ENCODE measurements at places on chromosomes 1 and 21. TPM values are rescaled to one million over a fixed set of nuclear protein-coding genes. Genes with fewer than 3 reads are reported as not detected.

LMOD1 gene
- total RNA-seq: 19.0 TPM

IFI44L gene
- 0.61 TPM for total RNA-seq

DNA sequence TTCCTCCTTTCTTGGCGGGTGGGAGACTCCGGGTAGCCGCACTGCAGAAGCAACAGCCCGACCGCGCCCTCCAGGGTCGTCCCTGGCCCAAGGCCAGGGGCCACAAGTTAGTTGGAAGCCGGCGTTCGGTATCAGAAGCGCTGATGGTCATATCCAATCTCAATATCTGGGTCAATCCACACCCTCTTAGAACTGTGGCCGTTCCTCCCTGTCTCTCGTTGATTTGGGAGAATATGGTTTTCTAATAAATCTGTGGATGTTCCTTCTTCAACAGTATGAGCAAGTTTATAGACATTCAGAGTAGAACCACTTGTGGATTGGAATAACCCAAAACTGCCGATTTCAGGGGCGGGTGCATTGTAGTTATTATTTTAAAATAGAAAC is 2.5 kb downstream of the OLIG2 start:
- DNase-seq: no peak
- no peak overlapping the region for H3K4me3 ChIP-seq
- H3K27ac ChIP-seq: no peak overlapping the region
- H3K4me1 ChIP-seq: no peaks in the 10 kb centered on the region
- no peaks in the 10 kb centered on the region for H3K36me3 ChIP-seq

DNA sequence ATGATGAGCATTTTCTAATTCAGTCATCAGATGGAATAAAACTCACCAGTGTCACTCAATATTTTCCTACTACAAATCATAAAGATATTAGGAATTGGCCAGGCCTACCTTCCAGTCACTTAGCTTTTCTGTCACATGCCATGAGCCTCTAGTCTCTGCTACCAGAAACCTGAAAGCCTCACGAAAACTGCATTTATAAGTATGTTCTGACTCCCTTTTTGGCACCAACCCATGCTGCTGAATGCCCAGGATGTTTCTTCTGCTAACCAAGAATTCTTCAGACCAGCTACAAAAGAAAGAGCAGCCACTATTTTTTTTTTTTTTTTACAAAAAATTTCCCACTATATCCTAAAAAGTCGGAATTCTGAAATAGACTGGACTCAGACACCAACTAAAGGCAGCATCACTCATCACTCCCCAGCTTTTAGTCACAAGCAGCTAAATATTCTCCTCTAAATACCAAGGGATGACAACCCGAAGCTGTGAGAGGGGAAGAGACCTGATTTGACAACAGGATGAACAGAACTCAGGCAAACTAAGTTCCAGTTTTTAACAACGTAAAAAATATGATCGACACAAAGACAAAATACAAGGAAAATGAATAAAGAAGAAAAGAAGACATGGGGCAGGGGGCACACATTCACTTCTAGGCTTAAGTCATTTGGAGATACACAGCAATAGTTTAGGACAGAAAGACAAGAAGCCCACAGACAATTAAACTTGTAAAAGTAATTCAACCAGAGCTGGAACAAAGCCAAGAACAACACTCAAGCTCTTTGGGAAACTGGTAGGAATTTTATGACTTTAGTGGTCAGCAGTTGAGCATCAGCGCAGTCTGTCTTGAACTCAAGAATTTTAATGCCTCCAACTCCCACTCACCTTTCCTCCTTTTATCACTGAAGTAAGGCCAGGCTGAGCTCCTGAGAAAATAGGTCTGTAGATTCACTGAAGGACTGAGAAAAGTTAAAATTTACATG is 1.7 kb downstream of the DCAF8 start:
- H3K36me3 ChIP-seq: peaks cover 7% of the 10 kb centered on the region
- H3K27ac ChIP-seq: peak overlapping the region; percentile 99
- peak overlapping the region; percentile 99 for H3K4me3 ChIP-seq
- peaks cover 4% of the 10 kb centered on the region for H3K27me3 ChIP-seq
- H3K4me1 ChIP-seq: peaks cover 55% of the 10 kb centered on the region

DNA sequence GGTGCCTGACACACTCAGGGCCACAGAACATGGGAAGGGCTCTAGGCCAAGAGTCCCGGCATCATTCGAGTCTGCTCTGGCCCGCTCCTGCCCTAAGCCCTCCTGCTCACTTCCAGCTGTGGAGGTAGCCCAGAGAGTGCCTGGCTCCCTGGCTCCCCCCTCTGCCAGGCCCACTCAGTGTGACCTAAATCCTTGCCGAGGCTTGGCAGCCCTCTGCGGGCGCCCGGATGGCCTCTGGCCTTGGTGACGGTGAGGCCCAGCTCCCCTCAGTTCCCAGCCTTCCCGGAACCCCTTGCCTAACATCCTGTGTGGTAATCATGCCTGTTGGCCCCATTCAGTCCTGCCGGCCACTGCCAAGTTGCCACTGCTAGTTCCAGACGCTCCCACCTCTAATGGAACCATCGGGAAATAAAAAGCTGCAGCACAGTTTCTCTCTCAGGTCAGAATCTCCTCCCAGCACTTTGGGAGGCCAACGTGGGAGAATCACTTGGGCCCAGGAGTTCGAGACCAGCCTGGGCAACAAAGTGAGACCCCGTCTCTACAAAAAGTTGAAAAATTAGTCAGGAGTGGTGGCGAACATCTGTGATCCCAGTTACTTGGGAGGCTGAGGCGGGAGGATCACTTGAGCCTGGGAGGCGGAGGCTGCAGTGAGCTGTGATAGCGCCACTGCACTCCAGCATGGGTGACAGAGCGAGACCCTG is 1.2 kb upstream of the H6PD start:
- H3K4me1 ChIP-seq: peaks cover 45% of the 10 kb centered on the region
- 0 out of 2 replicates have a peak, but pooled peaks cover 4% of the 10 kb centered on the region for H3K36me3 ChIP-seq
- peak overlapping the region; percentile 52 for H3K4me3 ChIP-seq
- peaks cover 2% of the 10 kb centered on the region for H3K27me3 ChIP-seq
- no peak for DNase-seq

NPHS2 gene
- total RNA-seq: not detected

MAP3K21 gene
- not detected for total RNA-seq

PEAR1 gene
- total RNA-seq: 3.4 TPM

DNA sequence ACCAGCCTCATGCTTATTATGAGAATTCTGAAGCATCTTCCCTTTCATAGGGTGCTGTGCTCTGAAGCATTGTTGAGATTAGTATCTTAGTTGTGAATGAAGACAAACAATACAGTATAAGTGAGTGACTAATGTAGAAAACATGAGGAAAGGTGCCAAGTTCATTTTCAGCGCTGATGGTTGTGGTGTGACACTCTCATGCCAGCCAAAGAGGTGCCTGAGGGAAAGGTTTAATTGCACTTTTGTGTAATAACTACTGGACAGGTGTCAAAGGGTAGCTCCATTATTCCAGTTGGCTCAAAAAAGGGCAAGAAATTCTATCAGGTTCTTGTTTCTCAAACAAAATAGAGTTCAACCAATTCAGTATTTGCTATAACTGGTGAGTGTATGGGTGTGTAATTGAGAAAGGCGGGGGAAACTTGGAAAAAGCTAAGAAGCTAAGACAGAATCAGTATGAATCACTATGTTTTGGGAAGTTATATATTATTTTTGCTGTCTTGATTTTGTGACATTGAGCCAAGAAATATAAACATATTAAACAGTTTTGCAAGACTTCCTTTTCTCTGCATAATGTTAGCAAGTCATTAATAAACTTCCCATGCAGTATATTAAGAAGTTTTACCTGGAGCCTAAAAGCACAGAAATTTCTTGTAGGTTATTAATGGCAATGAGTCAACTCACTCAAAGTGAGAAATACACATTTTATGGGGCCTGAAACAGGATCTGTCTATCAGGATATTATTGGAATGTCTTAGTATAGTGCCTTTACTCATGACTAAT is 31.8 kb downstream of the KCNK2 start:
- peaks cover 32% of the 10 kb centered on the region for H3K36me3 ChIP-seq
- DNase-seq: peak; percentile 70
- H3K4me3 ChIP-seq: peak overlapping the region; percentile 73
- H3K27ac ChIP-seq: peak overlapping the region; percentile 81
- H3K27me3 ChIP-seq: peaks cover 2% of the 10 kb centered on the region

GRCh38 chr1:7583291-7584096 is 187.6 kb upstream of the VAMP3 start:
- H3K36me3 ChIP-seq: no peaks in the 10 kb centered on the region
- H3K27me3 ChIP-seq: peaks cover 46% of the 10 kb centered on the region
- no peak for DNase-seq
- no peak overlapping the region for H3K27ac ChIP-seq

C8A gene
- not detected for total RNA-seq

GRCh38 chr21:15095326-15095725 is 30.5 kb upstream of the NRIP1 start:
- H3K4me1 ChIP-seq: no peaks in the 10 kb centered on the region
- no peak overlapping the region for H3K4me3 ChIP-seq
- no peaks in the 10 kb centered on the region for H3K36me3 ChIP-seq
- H3K27me3 ChIP-seq: no peaks in the 10 kb centered on the region
- H3K27ac ChIP-seq: no peak overlapping the region
- no peak for DNase-seq

ELAVL4 gene
- not detected for total RNA-seq

DNA sequence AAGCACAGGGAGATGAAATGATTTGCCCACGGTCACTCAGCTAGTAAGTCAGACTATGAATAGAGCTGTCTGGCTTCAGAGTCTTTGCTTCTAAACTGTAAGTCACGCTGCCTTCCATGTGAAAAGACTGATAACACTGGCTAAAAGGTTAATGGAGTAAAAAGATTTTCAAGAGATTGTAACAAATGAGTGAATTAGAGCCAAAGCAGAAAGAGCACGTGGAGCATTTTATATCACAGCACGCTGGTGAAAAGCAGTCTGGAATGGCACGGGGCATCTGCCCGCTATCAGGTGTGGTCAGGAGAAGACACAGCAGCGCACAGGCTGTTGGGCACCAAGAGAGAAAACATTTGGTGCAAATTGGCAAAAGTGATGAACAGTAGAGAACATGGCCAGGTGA is 144.8 kb upstream of the GALNT2 start:
- no peaks in the 10 kb centered on the region for H3K36me3 ChIP-seq
- no peak overlapping the region for H3K27ac ChIP-seq
- H3K27me3 ChIP-seq: peaks cover 3% of the 10 kb centered on the region
- DNase-seq: no peak
- H3K4me1 ChIP-seq: no peaks in the 10 kb centered on the region

DNA sequence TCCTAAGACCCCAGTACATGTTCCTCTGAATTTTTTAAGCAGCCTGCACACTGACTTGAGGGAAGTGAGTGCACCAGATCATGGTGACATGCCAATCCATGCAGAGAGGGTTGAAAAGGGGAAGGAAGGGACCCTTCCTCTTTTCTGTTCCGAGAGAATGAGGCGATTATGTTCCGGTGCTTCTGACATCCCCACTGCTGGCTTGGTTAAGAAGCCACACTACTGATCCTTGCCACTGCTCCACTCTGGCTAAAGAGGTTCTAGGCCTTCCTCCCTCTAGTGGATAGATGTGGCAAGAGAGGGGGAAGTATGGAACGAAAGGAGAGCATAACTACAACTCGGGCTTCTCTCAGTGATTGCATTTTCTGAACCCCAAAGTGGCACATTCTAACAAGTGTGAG is 1.8 kb upstream of the CYB5R1 start:
- H3K27me3 ChIP-seq: peaks cover 18% of the 10 kb centered on the region
- H3K27ac ChIP-seq: no peak overlapping the region
- peak; percentile 73 for DNase-seq
- no peak overlapping the region for H3K4me3 ChIP-seq

GRCh38 chr1:48196237-48196636 is 26.3 kb upstream of the SLC5A9 start:
- DNase-seq: no peak
- no peaks in the 10 kb centered on the region for H3K36me3 ChIP-seq
- H3K27me3 ChIP-seq: peaks cover 10% of the 10 kb centered on the region

DNA sequence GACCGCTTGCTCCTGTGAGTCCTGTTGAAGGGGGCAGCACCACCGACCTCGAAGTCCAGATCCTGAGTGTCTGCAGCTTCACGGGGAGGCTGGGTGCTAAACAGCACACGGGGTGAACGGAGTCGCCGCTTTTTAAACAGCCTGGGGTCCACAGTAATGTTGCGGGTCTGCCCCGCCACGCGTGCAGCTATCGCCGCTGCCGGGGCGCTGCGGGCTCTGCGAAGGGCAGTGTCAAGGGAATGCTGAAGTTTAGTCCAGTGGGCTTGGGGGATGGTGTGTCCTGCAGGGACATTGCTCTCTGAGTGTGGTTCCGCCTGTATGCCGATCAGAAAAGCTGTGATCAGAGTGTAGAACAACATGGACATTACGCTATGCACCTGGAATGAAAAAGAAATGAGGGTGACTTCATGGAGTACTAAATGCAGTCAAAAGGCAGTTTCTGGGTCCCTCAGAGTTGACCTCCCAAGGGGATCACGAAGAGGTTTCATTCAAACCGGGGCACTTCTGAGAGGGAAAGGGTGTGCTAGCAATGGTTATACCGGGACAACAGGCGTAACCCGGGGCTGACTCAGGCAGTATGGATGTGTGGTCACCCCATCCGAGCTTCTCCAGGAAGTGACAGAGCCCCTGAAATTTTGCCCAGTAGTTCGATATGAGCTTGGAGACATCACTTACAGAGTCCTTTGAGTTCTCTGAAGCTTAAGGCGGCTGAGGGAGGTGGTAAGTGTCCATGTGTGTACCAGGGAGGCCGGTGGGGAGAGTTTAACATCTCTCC is 51.4 kb downstream of the NGF start:
- peaks cover 83% of the 10 kb centered on the region for H3K4me1 ChIP-seq
- peak overlapping the region; percentile 86 for H3K27ac ChIP-seq
- peaks cover 89% of the 10 kb centered on the region for H3K36me3 ChIP-seq
- peaks cover 4% of the 10 kb centered on the region for H3K27me3 ChIP-seq

DNA sequence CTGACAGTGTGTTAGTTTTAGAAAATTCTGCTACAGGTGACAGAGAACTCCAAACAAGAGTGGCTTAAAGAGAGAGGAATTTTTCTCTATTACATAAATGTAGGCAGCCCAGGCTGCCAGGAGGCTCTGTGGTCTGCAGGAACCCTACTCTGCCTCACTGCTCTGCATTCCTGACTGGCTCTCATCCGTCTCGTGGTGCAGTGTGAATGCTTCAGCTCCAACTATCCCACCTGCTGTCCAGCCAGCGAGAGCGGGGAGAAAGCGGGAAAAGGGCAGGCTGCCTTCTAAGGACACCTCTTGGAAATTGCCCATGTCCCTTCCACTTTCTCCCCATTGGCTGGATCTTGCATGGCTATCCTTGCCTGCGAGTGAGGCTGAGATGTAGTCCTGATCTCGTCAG is 131.3 kb downstream of the PEX14 start:
- no peak overlapping the region for H3K4me3 ChIP-seq
- peaks cover 4% of the 10 kb centered on the region for H3K27me3 ChIP-seq
- no peaks in the 10 kb centered on the region for H3K36me3 ChIP-seq
- peaks cover 11% of the 10 kb centered on the region for H3K4me1 ChIP-seq

GRCh38 chr1:154419620-154420571 is 14.8 kb downstream of the IL6R start:
- H3K4me3 ChIP-seq: peak overlapping the region; percentile 69
- peaks cover 68% of the 10 kb centered on the region for H3K4me1 ChIP-seq
- H3K27ac ChIP-seq: peak overlapping the region; percentile 82
- H3K36me3 ChIP-seq: no peaks in the 10 kb centered on the region
- DNase-seq: peak; percentile 86

FCGR1A gene
- not detected for total RNA-seq

DNA sequence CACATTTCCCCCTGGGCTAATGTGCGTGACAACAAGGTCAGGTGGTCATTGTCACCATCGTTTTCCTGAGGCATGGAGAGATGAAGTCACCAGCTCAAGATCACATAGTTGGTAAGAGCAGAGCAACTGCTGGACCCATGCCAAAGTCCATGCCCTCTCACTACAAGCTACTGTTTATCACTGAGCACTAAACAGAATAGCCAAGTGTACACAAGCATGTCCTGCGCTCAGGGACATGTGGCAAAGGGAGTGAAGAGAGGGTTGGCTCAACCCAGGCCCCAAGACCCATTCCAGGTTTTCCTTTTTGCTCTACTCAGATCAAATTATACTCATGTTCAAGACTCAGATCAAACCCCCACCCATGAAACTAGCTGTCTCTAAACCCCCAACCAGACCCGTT is 20.8 kb downstream of the LRRC52 start:
- no peak overlapping the region for H3K4me3 ChIP-seq
- H3K27ac ChIP-seq: no peak overlapping the region
- H3K36me3 ChIP-seq: no peaks in the 10 kb centered on the region
- no peaks in the 10 kb centered on the region for H3K4me1 ChIP-seq
- H3K27me3 ChIP-seq: peaks cover 1% of the 10 kb centered on the region
